ENCODE measurements at places on chromosomes 16 and 17.

DNA sequence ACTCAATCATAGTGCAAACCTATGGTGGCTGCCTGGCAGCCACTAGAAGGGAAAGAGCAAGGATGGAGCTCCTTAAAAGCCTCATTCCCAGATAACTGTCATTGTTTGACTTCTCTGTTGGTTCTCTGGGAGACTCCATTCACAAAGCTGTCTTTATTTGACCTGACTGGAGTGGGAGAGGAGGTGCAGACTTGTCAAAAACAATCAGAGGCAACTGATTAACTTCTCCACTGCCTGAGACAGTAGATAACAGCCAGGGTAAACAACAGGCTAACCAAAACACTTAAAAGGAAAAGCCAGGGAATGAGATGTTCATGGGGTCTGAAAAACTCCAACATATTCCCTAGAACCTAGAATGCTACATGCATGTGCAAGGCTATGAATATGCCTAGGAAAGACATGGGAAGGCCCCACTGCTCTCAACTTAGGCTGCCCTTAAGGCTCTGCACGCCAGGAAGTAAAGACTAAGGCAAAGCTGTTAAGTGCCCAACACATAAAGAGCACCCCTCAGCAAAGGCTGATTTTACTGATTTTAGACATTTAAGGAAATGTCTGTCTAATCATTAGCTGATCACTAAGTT, 82.0 kb downstream of the TTC19 start:
- no peak for DNase-seq

DNA sequence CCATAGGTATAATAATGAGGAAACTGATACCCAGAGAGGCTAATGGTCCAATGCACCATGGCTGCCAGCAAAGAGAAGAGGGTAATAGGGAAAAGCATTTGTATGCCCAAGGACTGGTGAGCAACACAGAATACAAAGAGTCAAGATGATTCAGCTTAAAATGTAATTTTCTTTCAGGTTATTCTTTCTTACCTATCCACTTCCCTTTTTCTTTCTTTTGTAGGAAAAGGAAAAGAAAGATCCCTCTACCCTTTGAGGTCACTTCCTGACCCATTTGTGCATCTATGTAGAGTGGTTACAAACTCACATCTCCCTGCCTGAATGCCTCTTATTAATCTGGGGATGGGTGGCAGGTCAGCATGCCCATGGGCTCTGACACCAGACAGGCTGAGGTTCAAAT, 3.5 kb upstream of the PLCG2 start:
- DNase-seq = no peak

DNA sequence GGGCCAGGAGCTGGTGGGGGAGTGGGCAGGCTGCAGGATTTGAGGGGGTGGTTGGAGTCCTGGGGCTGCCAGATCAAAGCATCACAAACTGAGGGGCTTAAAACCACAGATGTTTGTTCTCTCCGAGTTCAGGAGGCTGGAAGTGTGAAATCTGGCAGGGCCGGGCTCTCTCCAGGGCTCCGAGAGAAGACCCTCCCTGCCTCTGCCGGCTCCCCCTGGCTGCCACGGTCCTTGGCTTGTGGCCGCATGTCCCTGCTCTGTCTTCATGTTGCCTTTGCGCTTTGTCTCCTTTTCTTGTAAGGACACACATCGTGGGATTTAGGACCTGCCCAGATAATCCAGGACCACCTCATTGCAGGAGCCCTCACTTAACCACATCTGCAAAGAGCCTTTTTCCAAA, 139.8 kb upstream of the GSE1 start:
- no peak for DNase-seq

DNA sequence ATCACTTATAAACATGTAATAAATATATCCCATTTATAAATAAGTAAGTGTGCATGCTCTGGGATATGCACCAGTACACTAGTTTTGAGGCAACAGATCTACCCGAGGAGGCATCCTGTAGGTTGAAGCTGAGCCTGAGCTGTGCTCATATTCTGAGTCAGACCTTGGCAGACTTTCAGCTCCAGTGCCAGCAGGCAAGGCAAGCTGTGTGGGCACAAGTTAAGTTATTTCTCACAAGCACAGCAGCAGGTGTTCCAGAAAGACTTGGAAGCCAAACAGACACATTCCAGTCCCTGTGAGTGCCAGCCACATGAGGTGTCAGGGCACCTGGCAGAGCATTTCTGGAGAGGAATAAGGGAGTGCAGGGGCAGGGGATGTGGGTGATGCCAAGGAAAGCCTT, 1.3 kb upstream of the CLEC19A start:
- no peak for DNase-seq

GRCh38 chr17:73468221-73468620, 156.4 kb upstream of the CDC42EP4 start:
- no peak for DNase-seq

DNA sequence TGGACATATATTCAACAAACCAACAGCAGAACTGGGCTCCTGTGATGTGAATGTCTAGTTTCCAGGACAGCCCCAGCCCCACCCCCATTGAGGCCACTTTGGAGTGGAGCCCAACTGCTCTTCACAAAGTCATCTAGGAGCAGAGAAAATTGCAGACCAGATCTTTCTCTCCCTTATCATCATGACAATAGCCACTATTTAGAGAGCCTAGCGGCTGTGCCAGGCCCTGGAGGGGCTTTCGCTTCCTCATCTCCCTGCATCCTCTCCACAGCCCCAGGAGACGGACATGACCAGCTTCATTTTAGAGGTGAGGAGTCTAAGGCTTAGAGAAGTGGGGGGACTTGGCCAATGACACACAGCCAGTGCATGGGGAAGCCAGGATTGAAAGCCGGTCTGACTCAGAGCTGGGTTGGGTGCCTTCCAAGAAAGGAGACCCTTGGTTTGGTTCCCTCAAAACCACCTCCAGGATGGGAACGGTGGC, 1.4 kb downstream of the PRSS8 start:
- DNase-seq = no peak

DNA sequence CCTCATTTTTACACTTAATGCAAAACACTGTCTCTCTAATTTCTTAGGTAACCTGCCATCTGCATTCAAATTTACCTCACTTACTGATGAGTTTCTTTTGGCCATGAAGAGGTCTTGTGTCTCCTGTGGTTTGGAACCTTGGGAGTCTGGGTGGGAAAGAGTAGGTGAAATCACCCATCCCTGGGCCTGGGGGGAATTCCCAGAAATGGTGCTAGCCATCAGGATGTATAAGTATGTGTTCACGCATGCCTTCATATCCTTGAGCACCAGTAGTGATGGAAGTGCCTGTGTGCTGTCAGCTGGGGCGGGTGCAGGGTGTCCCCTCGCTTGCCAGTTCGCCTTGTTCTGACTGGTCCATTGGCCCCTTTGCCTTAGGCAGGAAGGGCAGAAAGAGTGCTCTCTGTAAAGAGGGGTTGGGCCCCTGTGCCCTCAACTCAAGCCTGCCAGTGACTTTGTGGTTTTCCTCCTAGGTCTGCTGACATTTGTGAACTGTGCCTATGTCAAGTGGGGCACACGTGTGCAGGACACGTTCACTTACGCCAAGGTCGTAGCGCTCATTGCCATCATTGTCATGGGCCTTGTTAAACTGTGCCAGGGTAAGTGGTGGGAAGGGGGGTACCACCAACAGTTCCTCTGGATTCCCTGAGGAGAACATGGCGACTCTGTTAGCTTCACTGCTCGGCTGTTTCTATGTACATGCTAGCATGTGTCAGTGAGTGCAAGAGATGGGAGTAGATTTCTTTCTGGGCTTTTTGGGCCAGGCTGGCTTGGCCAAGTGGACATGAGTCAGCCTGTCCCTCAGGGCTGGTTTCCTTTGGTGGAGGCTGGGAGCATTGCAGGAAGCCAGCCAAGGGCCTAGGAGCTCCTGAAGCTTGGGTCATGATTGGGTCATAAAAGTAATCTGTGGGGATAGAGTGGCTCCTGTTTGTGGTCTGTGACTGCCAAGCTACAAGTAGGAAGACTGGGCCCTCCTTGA, 23.2 kb downstream of the SLC7A6OS start:
- no peak for DNase-seq

GRCh38 chr16:67658849-67659674, 998 bp downstream of the ACD start:
- no peak for DNase-seq

Data from bone marrow (tissue), 2 donors.